HT1080 (cell line): ENCODE measurements at places on chromosomes 2 and 18. TPM values are rescaled to one million over a fixed set of nuclear protein-coding genes. Genes with fewer than 3 reads are reported as not detected.

UGT1A8 gene
- total RNA-seq: not detected in 2 replicates

TMEM247 gene
- total RNA-seq: not detected in 2 replicates

GRCh38 chr18:45845410-45845809, 19.9 kb downstream of the SIGLEC15 start:
- DNase-seq: no peak

DNA sequence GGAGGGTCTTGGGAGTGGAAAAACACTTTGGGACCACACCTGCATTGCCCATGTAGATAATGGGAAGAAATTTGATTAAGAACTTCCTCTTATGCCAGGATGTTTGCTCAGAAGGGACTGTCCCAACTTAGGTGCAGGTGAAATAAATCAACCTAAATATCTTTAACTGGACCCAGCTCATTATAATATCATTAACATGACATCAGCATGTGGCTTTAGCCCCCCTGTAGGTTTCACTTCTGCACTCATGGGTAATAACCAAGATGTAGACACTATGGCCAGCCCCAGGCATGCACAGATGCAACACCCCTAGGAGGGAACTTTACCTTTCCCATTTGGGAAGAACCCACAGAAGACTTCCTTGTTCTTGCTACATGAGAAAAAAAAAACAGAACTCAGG, 227.4 kb upstream of the ZNF804A start:
- DNase-seq: no peak

ADAM17 gene
- total RNA-seq: 33.0 and 38.3 TPM in 2 replicates

GRCh38 chr2:128413718-128414341, 95.2 kb upstream of the HS6ST1 start:
- DNase-seq: no peak

CHRND gene
- total RNA-seq: not detected in 2 replicates

WDR43 gene
- total RNA-seq: 98.1 and 140 TPM in 2 replicates

DNA sequence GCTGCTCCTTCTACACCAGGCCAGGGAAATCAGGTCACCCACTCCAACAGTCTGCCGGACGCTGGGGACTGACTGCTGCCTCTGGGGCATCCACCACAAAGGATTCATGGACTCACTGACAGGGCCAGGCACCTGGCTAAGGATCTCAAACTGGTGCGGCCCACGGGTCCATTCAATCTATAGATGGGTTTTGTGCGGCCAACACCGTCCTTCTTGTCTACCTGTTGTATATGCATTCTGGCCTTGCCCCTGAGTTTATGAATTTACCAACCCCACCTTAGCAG, 10.9 kb upstream of the SLC20A1 start:
- no peak for DNase-seq

DNA sequence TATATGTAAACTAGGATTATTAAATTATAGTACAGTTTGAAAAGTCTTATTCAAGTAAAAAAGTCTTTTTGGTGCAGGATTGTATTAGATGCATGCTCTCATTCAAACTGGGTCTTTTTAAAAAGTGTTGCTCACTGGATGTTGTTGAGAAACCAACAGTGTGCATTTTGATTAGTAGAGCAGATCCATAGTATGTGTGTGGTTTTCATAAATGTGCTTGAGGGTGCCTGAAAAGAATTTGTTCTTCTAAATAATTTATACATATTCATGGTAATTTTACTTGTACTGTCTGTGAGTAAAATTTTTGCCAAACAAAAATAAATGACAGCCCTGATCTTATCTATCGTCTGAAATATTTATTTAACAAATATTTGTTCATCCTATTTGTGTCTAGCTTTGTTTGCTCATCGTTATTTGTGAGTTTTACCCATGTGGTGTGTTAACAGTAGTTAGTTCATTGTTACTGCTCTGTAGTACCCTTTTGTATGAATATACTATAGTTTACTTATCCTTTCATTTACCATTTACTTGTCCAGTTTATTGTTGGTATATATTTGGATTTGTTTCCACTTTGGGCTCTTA, 50.4 kb downstream of the PTPN4 start:
- no peak for DNase-seq

GTF2A1L gene
- not detected in 2 replicates for total RNA-seq

DNA sequence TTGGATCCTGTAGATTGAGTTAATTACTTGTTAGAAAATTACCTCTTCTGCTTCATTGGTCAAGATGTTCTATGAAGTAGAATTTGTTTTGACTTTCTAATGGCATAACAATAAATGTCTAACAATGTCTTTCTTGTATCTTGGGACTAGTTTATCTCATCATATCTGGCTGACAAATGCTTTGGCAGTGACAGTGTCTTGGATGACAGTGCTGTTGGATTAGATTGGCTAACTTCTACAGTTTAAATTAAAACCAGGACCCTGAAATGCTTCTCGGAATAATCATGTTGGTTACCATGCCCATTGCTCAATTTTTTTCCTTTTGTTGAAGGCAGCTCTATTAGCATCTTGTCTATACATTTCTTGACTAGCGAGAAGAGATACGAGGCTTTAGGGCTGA, 176.9 kb downstream of the PARD3B start:
- no peak for DNase-seq

DNA sequence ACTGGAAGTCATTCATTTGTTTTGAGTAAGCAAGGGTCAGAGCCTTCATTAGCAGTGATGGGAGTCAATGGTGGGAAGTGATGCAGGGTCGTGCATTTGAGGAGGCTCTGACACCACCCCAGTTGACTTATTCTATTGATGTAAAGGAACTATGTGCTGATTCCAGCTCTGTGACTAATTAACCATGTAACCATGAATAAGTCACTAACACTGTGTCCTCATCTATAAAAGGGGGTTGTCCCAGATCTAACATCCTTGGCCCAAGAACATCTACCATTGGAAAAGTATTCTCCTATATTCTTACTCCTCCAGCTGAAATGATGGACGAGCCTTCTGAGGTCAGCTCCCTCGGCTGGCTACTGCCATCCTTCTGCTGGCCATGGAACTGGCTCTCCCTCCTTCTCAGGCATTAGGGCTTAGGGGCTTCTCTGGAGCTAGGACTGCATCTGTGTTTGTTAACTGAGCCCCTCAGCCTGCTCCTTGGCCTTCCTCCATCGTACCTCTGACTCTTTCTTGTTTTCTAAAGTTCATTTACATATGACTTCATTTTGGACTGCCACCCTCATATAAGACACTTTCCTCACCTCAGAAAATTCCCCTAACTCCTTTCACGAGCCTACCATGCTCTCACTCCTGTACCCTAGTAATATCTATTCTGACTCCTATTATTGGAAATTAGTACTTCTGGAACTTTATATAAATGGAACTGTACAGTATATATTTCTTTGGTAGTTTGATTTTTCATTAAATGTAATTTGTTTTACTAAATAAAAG, 115.5 kb downstream of the KCTD1 start:
- DNase-seq: no peak

ICOS gene
- total RNA-seq: not detected in 2 replicates

CNDP1 gene
- 0.23 TPM in 1 of 2 replicates, not detected in the other for total RNA-seq

FTCDNL1 gene
- 0.43 and 2.0 TPM in 2 replicates for total RNA-seq

DNA sequence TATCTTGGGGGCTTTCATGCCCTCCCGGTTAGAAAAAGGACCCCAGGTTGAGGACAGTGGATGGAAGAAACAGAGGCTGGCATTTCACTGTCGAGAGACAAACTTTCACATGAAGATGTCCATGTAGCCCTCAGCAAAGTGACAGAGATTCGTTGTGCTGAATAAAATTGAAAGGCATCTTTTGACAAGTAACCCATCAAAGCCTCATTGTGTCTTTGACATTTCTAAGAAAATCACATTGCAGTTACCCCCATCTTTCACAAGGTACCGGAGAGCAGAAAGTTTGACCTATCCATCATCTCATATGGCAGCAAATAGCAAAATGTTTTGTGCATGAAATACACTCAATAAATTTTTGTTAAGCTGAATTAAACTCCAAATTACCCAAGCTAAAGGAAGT, 2.0 kb upstream of the MBP start:
- DNase-seq: no peak

DNA sequence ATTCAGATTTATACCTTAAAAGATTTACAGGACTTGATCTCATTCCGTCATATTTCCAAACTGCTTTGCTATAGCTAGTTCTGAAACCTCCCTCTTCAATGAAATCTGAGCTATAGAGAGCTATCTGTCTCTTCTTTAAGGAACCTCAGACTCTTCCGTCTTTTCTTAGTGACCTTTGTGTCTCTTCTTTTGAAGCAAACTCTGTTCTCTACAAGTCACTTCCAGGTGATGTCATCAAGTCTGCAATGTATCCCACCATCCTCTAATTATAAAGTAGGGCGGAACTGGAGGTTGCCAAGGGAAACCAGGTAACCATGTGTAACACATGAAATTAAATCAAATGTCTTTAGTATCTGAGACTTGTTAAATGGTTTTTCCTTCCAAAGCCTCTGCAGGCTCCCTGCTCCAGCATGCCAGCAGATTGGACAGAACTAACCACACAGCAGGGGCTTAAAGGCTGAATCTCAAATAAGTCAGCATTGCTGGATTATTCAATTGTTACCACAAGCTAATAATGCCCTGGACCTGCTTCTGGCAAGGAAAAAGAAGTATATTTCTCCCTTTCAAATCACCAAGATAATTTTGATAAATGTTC, 41.2 kb upstream of the PEX13 start:
- DNase-seq: no peak

DNA sequence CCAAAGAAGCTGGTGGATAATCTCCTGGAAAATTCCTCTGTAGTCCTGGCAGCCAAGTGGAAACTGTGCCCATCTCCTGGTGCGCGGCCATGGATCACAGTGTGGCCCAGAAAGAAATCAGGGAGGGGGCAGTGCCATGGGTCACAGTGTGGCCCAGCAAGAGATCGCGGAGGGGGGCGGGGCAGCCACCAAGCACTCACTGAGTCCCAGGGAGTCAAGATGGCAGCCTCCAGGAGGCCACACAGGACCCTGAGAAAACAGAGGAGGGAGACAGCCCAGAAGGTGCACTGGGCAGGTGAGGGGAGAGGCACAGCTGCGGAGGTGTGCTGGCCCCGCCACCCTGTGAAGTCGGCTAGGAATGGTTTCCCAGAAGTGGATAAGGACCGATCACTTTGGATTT, 8.1 kb upstream of the ATP6V1B1 start:
- DNase-seq: no peak

LRRTM1 gene
- not detected in 2 replicates for total RNA-seq

GRCh38 chr2:105610576-105611332, 134.0 kb upstream of the NCK2 start:
- DNase-seq: peak; percentile 46

DNA sequence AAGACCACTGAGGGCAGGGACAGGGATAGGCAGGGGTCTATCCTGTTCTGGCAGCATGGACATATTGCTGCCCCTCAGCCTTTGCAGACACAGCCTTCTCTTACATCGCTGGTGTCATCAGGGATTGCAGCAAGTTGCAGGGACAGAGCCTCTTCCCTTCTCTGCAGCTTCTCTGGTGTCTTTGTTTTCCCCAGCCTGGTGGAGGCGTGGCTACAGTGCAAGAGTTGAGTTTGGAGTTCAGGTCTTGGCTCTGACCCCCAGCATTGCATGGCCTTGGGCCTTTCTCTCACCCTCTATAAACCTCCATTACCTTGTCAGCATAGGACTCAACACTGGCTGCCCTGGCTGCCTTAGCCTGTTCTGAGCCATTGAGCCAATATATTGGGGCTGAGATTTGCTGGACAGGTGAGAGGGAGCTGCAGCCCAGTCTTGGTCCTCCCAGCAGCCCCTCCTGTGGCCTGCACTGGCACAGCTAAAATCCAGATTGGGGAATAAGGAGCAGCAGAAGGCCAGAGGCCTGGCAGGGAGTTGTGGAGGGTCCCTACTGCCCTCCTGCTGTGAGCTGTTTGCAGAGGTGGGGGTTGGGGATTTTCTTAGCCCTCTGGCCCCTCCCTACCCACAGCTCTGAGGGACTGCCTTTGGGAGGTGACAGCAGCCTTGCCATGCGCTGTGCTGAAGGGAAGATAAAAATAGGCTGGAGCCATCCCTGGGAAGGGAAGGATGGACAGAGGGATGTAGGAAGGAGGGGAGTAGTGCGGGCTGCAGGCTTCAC, 22.8 kb downstream of the EHD3 start:
- no peak for DNase-seq

UPP2 gene
- not detected in 2 replicates for total RNA-seq

DNA sequence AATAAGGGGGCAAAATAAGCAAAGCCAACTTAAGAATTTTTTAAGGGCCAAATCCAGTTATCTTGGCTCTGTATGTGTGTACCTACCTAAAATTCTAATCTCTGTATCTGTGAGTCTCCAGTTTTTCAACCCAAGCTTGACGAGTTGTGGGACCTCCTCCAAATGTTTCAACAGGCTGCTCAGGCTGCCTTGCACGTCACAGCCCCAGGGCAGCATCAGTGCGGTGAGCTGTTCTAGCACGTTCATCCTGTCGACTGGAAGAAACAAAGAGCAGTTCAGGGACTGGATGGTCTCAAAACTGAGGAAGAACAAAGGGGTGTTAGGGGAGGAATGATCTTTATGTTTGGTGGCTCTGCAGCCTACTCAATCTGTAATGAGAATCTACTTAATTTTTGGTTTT, 29.4 kb downstream of the NLRC4 start:
- DNase-seq: no peak

GRCh38 chr2:54456612-54457322, 640 bp downstream of the SPTBN1 start:
- peak; percentile 36 for DNase-seq

DNA sequence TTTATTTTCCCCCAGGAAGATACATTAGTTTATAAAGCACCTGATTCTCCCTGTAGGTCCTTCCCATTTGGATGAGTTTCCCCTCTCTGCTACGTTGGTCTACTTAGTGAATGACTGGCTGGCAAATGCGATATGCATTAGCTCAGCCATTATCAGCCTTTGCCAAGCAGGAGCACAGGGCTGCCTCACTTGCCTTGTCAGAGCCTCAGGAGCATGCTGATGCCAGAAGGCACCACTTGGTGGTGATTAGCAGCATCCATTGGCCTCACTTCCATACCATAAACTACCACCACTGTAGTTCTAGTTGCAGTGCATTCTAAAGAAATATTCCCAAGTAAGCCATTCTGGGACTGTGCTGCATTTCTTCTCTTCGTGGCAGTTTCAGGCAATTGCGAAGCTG, 442.8 kb upstream of the CHST9 start:
- DNase-seq: no peak

GRCh38 chr2:237214030-237214675, 128.5 kb downstream of the COPS8 start:
- no peak for DNase-seq

- DNase-seq: no peak
Observed at GRCh38 chr2:177599956-177600355, 207.4 kb downstream of the AGPS start.

OSR1 gene
- not detected in 2 replicates for total RNA-seq

GRCh38 chr2:63163161-63163820, 112.7 kb downstream of the OTX1 start:
- DNase-seq: no peak
